ENCODE measurements at places on chromosomes 13 and 19. TPM values are rescaled to one million over a fixed set of nuclear protein-coding genes. Genes with fewer than 3 reads are reported as not detected.
A peak's percentile ranks its signal among the peaks of the same experiment; 100 is the strongest.

- no peak for DNase-seq
Observed at GRCh38 chr13:68380041-68380973, 1150.2 kb upstream of the PCDH9 start.

GRCh38 chr19:56966225-56966696, 125.7 kb upstream of the PEG3 start:
- DNase-seq = no peak

- no peak for DNase-seq
Observed at GRCh38 chr13:75869981-75870380, 233.9 kb downstream of the LMO7 start.

DNA sequence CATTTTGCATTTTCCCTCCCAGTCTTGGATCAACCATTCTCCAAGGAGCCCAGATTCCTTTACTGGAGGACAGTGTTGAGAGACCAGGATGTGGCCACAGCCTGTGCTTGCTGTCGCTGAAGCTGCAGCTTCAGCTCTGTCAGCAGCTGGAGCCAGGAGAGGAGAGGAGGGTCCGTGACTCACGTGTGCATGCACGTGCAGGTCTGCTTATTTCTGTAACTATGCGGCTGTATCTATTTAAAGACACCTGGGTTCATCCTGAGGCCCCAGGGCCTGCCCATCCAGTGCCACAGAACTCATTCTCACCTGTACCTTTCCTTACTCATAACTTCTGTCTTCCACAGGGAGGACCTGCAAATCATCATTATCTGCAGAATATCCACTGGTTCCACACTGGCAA, 8.2 kb upstream of the LAMP1 start:
- no peak for DNase-seq

The DZIP1 gene
- total RNA-seq = 74.6 TPM

The HRC gene
- not detected for total RNA-seq

The ZIK1 gene
- 8.3 TPM for total RNA-seq

DNA sequence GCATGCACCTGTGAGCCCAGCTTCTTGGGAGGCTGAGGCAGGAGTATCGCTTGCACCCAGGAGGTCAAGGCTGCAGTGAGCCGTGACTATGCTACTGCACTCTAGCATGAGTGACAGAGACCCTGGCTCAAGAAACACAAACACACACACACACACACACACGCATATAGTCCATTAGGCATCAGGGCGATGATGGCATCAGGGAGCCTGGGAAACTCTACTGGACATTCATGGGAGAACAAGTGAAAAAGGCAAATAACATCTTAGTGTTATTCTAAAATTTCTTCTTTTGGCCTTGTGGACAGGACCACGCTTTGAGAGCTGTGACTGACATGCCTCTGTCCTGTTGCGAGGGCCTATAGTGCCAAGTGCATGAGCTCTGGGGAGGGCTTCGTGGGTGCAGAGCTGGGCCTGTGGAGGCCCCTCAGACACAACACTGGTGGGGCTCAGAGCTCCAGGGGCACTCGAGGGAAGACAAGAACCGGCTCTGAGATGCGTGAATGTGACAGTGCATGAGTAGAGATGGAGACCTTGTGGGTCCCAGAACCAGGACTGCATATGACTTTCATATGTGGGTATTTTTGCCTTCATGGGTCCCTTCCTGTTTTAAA, 8.0 kb upstream of the USF2 start:
- DNase-seq = no peak

GRCh38 chr13:26344980-26345379, 91.1 kb downstream of the CDK8 start:
- DNase-seq = no peak

DNA sequence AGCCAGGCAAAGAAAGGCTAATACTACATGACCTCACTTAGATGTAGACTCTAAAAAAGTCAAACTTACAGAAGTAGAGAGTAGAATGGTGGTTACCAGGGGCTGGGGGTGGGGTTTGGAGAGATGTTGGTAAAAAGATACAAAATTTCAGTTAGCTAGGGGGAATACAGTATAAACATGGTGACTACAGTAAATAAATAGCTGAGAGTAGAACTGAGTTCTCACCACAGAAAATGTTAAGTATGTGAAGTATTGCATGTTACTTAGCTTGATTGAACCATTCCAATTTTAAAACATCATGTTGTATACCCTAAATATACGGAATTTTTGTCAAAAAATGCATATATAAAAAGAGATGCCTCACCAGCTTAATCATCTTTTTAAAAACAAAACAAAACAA, 67.5 kb upstream of the DOCK9 start:
- DNase-seq = peak; percentile 22

DNA sequence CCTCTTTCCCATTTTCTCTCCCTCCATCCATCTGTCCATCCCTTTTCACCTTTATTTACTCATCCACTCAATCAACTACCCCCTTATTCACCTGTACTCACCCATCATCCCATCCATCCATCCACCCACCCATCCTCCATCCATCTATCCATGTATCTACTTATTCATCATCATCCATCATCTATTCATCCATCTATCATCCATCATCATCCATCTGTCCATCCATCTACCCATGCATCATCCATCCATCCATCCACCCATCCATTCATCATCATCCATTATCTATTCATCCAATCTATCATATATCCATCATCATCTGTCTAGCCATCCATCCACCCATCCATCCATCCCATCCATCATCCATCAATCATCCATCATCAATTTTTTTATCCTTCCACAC, 48.3 kb upstream of the ZNF536 start:
- DNase-seq = no peak

DNA sequence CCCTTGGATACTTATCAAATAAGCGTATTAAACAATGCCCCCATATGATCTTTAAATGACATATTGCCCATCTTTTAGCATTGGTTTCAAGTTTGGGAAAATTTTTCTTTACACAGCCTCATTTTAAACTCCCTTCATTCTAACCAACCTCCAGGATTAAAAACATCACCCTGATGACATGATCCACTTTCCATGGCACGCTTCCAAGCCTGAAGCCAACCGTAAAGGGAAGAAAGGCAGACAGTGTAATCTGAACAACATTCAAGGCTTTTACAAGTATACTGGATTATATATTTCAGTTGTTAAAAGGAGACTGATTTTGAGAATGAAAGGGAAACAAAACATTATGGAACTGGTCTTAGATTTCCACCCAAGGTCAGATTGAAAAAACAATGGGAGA, 1721.9 kb downstream of the OLFM4 start:
- no peak for DNase-seq

Data from renal cortical epithelial cell (primary cell).